ENCODE measurements at places on chromosomes 16 and 17.

GRCh38 chr17:45052052-45052772 lies 780 bp upstream of the DCAKD start:
- DNase-seq, result peak; percentile 57

- DNase-seq, result no peak
Observed at GRCh38 chr17:75240394-75241142, 20.8 kb downstream of the GGA3 start.

- DNase-seq, result no peak
Observed at GRCh38 chr17:9900784-9901183, 4.3 kb downstream of the RCVRN start.

DNA sequence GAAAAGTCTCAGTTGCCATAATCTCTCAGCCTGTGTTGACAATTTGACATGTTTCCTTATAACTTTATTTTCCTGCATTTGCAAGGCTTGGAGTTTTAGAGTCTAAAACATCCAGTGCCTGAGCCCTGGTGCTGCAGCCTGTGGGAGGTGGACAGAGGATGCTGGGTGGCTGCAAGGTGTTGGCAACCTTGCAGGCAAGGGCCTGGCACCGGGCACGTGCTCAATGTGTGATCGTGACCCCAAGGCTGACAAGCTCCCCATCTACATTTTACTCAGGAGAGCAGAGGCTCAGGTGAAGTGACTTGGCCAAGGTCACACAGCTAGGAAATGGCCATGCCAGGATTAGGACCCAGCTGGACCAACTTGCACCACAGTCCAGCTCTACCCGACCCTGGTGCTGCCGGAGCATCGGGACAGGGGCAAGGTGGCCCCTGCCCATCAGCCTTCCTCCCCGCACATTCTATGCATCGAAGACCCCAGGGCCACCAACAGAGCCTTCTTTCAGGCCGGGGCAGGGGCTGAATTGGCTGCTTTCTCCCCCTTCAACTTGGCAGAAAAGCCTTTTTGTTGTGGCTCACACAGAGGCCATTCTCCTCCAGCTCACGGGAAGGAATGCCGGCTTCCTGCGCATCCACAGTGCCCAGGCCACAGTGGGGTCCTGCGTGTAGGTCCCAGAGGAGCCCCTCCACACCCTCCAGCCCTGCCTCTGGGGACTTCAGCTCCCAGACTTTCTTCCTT lies 23.1 kb downstream of the MMP15 start:
- DNase-seq, result no peak

DNA sequence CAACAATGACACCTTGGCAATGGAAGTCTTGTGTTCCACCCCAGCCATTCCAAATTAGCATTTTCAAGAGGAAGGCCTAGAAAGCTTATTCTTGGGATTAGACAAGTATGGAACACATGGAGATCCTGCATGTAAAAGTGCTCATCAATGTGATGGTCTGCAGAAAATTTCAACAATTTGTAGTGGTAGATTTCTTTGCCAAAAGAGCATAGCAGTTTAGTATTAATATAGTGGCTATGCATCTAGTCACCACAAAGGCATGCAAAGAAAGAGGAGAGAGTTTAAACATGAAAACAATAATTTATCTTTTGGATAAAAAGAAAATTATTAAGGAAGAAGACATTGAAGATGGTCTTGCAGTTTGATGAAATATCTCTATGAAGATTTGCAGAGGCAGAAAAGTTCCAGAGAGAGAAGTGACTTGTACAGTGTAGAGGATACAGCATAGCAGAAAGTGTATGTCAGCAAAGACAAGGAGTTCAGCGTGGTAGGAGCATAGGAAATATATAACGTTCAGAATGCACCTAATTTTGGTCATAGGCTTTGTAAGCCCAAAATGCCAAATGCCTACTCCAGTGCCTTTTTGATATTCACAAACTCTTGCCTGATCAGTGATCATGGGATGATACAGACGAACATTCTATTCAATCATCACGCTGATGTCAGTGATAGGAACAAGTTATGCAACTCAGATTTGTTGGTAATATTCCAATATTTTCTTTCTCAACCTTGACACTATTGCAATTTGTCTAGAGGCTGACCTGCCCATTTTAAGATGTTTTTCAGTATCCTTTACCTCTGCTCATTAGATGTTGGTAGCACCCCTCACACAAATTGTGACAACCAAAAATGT lies 727.9 kb upstream of the SOX9 start:
- DNase-seq, result no peak

DNA sequence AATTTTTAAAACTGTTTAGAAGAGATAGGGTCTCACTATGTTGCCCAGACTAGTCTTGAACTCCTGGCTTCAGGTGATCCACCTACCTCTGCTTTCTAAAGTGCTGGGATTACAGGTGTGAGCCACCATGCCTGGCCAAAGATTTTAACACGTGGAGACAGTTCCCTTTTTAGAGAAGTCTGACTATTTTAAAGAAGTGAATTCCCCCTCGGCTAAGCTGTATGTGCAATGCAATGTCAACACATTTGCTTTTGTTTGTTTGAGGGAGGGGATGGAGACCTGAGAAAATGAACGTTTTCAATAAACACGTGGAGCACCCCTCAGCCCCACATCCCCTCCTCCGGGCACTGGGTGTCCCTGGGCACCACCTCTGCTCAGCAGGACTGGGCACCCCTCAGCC lies 14.3 kb upstream of the RNPS1 start:
- no peak for DNase-seq

All from NCI-H2081 treated with DMSO at 0.1 percent for 48 hours (cell line).